ENCODE measurements at places on chromosomes 2 and 18.

GRCh38 chr2:129907256-129907998, 72.0 kb upstream of the RAB6C start:
- no peak for DNase-seq

DNA sequence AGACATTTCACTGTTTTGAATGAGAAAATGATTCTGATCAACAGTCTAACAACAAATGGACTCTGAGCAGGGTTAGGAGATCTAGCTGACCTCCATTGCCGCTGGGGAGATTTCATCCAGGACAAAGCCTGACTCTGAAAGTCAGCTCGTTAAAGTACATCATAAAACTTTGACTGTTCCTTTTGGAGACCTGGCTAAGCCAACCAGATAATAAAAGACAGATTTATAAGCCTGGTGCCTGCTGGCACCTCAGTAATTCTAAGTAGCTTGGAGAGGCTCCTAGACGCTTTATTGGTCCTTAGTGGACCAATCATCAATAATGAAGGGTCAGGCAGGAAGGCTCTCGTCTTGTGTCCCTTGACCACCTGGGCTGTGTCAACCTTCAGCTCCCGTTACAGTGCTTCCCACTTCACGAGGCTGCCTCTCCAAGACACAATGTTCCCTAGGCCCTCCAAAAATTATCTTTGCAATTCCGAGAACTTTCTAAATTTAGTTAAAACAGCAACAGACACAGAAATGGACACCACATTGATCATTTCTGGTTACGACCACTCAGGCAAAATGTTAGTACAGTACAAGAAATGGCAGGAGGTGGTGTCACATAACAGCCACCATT, 47.9 kb upstream of the PMAIP1 start:
- no peak for DNase-seq

- no peak for DNase-seq
Observed at GRCh38 chr2:23524261-23524706, 139.3 kb downstream of the KLHL29 start.

- DNase-seq = no peak
Observed at GRCh38 chr18:8695932-8696517, 9.3 kb upstream of the MTCL1 start.

- no peak for DNase-seq
Observed at GRCh38 chr2:15074751-15075700, 442.5 kb downstream of the LRATD1 start.

DNA sequence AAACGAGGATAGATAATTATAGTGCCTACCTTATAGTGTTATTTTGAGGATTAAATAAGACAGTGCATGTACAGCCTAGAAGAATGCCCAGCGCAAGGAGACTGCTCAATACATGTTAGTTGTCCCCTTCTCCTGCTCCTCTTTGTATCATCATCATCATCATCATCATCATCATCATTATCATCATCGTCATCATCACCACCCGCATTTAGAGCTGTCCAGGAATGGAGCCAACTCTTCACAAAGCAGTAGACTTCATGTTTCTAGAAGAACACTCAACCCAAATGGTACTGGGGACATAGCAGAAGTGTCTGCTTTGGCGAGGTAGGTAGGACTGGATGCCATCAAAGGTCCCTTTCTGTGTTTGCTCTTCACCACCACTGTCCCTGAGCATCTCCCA, 116.0 kb downstream of the TRIM43 start:
- DNase-seq = no peak

GRCh38 chr18:28588884-28589549, 412.1 kb upstream of the CDH2 start:
- DNase-seq = no peak

DNA sequence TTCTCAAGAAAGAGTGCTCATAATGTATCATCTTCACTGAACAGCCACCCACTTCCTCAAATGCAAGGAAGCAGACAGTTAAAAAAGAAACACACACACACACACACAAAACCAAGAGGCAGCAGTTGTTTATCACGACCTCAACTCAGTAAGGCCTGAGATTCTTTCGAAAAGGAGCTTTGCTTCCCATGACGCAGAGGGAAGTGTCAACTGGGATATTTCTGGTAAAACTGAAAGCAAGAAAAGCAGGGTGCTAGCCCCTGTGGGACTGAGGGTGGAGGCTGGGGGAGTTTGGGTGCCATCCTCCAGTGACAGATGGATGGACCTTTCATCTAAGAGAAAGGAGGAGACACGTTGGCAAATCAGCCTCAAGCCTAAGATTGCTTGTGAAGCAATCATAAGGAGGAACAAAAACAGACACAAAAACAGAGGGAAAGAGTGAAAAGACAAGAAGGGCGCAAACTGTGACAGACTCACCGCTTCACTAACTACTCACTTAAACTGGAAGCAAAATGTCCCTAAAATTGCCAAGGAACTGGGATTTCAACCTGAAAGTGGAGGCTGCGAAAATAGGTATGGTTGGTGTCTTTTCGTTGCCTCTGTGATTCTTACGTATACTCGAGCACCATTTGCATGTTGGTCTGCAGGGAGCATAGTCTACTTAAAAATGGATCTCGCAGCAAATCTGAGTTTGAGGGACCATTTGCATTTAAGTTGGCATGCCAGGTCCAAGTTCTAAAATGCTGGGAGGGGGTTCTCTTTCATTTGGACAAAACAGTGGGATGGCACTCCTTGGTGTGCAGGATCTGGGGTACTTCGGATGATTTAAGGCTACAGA, at the start of gene ARHGAP25:
ARHGAP25 (plus strand) TSS at position 124 of the 838 bp plus-strand sequence; CDS start at position 513, 389 bp downstream.
- DNase-seq = no peak

DNA sequence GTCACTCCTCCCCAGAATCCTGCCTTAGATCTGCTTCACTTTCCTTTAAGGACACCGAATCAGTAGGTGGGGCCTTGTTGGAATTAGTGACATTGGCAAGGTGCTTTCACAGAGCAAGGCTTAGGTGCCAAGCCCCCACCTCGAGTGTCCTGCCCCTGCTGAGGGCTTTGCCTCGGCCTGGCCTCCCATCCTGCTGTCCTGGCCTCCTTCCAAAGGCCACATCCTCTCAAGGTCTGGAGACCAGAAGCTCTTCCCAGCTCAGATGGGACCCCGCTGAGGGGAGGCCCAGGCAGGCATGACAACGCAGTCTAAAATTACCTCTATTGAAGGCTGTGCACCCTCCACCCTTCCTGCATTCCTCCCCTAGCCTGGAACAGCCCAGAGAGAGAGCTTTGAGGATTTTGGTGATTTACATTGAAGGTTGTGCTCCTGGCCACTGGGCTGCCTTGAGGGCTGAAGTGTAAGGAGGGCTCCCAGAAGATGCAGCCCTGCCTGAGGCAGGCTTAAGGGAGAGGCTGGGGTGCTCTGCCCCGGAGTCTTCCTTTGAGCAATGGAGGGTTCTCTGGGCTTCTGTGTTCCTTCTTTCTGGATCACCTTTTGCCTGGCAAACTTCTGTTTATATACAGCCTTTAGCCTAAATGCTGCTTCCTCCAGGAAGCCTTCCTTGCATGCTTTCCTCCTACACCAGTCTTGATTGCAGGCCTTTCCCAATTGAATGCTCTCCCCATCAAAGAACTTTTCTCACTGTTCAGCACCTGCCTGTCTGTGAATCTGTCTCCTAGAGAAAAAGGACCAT, 154.4 kb downstream of the DDX1 start:
- DNase-seq = no peak

DNA sequence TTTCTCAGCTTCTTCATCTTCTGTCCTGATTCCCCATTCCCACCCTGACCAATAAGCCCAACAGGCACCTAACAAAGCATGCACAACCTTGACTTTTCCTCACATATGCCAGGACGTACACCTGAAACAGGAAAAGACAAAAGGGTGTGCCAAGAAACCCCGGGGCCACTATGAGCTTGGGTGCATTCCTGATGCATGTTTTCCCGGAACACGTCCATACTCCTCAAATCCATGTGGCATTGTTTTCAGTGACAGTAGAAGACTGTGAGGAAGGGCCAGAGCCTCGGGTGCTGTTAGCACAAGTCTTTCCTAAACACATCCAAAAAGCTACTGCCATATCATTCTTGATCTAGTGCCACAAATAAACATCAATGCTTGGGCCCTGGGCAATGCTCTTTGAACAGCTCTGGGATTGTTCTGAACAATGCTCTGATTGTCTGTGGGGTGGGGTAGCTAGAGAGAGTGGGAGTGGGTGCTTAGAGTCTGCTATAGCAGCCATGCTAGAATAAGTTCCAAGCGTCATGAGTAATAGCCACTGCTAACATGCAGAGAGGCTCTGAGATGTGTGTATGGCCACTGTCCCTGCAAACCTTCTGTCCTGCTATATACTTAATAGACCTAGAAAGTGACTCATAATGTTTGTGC, 181.7 kb upstream of the CRIM1 start:
- DNase-seq = no peak

GRCh38 chr2:9010866-9011265, 7.4 kb upstream of the MBOAT2 start:
- DNase-seq = peak; percentile 13

DNA sequence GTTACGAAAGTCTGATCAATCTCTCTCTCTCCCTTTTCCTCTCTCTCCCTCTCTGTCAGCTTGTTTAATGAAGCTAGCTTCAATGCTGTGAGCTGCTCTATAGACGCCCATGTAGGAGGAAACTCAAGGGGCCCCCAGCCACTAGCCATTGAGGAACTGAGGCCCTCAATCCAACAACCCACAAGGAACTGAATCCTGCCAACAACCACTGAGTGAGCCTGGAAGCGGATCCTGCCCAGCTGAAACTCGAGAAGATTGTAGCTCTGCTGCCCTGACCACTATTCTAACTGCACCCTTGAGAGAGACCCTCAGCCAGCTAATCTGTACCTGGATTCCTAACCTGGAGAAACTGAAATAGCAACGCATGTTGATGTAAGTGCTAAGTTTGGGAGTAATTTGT, 129.2 kb downstream of the BCL11A start:
- no peak for DNase-seq

DNA sequence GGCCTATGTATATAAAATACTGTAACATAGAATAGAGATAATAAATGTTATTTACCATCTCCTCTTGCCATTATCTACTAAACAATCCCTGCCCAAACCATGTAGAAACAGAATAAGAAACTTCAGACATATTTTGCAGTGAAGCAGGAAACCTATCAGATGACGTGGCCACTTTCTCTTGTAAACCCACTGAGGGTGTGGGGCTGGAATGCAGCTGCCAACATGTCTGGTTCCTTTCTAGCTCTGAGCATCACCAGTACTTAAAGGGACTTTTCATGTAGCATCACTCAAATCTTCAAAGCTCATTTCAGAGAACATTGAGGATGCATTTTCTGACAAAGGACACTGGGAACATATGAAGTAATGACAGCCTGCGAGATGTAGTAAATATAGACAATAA, 251.8 kb downstream of the LPIN1 start:
- DNase-seq = no peak

DNA sequence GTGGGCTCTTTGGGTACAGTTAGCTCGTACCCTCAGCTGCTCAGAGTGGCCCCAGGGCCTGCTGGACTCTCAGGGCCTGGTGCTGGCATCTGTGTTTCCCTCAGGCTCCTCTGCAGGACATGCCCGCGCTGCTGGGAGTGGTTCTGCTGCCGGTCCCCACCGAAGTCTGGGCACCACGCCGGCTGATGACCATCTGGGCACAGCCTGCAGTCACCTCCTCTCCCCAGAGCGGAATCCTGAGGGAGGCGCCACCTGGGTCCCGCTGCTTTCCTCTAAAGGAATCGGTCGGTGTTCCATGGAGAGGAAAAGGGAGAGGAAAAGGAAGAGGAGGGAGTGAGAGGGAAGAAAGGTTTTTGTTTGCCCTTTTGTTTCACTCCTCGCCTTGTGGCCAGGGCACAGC, 43.6 kb downstream of the MC2R start:
- DNase-seq = no peak

- DNase-seq = no peak
Observed at GRCh38 chr2:6835467-6835866, 30.2 kb downstream of the CMPK2 start.

DNA sequence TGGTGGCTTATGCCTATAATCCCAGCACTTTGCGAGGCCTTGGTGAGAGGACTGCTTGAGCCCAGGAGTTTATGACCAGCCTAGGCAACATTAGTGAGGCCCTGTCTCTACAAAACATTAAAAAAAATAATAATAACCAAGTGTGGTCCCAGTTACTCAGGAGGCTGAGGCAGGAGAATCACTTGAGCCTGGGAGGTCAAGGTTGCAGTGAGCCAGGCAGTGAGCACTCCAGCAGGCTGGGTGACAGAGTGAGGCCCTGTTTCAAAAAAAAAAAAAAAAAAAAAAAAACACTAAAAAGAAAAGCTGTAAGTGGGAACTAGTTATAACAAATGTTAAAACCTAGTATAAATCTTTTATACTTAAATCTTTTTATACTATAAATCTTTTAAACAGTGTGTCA, 146.2 kb upstream of the ITGA4 start:
- DNase-seq = no peak

DNA sequence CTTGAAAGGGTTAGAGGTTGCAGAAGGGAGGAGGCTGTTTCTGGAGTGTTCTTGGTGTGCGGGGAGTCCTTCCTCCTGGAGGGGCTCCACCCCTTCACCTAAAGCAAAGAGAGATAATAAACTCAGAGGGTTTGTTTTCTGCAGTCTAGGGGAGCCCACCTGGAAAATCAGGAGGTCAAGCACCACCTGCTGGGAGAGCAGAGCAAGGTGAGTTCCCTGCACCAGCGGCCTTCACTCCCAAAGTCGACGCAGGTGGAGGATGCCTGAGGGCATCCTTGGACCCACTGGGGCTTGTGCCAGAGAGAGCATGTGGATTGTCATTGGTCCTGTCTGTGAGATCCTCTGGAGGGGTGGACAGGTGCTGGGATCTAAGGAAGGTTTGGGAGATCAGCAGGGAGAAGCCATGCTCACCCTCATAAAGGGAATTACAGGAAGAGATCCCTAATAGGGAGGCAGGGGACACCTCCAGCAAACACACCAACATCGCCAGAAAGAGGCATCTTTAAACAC, 116.7 kb downstream of the KCNF1 start:
- DNase-seq = no peak

GRCh38 chr18:24228667-24229041, 89.8 kb downstream of the CABYR start:
- DNase-seq = no peak

DNA sequence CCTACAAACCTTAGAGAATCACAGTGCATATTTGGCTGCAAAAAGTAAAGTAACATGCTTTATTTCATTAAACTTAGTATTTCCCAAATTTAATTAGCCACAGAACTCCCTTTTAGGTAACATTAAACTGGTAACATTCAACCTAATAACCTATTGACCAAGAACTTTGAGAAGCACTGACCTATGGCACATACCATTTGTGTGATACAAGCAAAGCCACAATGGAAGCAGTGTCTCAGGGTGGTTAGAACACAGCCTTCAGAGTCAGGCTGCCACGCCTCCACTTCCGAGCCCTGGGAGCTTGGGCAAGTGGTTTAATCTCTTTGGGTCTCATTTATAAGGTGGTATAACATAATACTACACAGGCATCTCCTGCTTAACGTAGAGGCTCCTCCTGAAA, 301.4 kb downstream of the PDE11A start:
- DNase-seq = no peak

DNA sequence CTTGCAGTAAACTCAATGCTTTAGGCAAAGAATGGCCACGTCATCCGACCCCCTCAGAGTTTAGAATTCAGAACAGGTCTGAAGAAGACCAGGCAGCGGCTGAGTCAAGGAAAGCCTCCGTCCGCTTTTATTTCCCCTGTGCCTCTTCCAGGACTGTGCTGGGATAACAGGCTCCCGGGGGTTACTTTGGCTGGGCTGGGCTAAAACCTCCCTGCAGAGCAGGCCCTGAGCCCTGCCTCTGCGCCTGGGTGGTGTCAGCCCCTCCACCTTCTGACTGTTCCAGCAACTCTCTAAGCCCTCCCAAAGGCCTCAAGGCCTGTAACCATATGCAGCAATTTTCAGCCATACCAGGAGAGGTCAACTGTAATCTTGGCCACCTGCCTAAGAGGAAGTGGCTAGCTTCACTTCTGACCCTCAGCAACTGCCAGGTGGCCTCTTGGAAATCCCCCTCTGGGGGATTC, 166.5 kb downstream of the RPIA start:
- no peak for DNase-seq
